Heart right ventricle (tissue), 16 donors: ENCODE measurements at places on chromosomes 7 and 10. TPM values are rescaled to one million over a fixed set of nuclear protein-coding genes. Genes with fewer than 3 reads are reported as not detected.
A peak's percentile ranks its signal among the peaks of the same experiment; 100 is the strongest.

Gene ATRNL1
- not detected for total RNA-seq

DNA sequence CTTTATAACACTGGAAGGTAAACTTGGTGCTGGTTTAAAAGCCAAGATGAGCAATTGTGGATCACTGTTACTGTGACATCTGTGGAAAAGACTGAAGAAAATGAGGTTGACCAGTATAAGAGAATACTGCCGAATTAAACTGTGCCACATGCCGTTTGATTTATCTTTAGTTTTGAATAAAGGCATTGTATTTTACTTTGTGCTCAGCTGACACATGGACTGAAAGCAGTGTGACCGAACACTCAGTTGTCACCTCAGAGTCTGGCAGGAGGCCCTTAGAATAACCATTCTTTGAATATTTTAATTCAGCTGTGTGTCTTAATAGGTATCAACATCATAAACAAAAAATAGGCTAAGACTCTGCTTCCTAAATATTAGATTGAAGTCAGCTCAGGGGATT lies 133.7 kb upstream of the GJD4 start:
- DNase-seq, result no peak

Gene OR2A42
- not detected for total RNA-seq

DNA sequence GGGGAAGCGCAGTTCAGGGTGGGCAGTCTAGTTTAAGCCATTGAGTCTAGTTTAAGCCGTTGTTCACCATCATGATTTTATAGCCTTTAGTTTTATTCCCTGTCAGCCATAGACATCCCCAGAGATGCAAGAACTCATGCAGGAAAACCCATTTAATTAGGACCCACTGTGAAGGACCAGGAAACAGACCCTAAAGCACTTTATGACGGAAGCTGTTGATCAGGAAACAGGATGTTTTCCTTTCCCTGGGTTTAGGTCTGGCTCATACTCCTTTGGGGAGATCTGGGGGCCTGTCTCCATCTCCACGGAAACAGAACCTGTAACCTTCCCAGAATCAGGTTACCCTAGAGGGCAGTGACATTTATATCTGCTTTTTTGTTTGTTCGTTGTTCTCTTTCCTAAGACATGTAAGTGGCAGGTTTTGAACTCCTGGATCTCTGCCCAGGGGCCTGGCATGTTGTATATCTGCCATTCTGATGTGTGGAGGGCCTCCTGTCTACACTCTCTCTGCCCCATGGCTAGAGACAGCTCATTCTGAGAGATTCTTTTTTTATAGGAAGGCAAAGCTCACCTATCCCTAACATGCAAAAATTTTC lies 657.2 kb upstream of the GALNT17 start:
- DNase-seq, result peak; percentile 33

Gene NYAP1
- total RNA-seq, result 0.39 TPM

Gene BTBD16
- not detected for total RNA-seq

DNA sequence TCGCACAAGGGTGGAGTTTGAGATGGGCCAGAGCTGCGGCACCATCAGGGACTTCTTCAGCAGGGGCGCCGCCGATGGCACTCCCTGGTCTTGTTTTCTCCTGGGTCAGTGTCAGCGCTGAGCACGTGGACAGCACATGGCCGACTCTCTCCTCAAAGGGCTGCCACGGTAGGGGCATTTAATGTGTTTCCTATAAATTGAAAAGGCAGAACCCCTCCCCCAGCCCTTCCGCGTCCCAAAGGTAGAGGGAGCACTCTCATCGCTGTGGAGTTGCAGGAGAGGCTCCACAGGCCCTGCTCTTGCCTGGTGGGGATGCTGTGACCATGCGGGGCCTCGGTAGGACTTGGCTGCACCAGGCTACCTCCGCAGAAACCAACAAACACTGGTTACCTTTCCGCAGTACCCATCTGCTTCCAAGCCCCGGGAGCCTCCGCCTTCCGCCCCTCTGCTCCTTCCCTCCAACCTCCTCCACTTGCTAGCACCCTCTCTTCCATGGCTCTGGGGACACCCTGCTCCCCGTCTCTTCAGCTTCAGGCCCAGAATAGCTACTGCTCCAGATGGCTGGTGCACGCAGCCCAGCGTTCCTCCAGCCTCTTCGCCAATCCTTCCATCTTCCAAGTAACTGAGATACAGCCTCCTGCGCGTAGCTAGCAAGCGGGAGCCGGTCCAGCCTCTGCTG lies 166.3 kb upstream of the ADCY1 start:
- no peak for DNase-seq

GRCh38 chr7:29442146-29442545 lies 121.5 kb upstream of the PRR15 start:
- no peak for DNase-seq

DNA sequence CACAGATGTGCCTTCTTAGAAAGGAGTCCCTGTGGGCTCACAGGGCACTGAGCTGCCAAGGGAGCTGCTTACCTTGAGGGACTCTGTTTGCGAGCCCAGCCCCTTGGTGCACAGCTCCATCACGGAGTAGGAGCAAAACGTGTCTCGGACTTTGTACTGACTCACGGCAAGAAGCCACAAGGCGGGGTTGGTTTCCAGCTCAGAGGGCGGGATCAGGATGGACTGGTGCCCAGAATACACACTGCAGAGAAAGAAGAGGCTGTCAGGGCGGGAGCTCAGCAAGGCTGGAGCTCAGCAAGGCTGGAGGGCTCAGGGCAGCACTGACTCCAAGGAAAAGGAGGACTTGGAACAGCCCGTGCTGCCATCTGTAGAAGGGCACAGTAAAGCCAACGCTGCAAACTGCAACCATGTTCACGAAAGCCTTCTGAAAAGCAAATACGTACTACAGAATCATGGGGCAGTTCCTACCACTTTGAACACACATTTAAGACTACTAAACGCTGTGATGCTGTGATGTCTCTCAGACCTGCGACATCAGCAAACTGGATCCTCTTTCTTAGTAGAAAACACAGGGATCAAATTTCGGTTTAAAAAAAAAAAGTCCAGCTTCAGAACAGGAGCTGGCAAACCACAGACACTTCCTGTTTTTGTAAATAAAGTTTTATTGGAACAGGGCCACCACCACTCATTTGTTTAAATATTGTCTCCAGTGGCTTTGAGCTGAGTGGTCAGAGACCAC lies 194.3 kb downstream of the ZMYND11 start:
- peak; percentile 71 for DNase-seq

DNA sequence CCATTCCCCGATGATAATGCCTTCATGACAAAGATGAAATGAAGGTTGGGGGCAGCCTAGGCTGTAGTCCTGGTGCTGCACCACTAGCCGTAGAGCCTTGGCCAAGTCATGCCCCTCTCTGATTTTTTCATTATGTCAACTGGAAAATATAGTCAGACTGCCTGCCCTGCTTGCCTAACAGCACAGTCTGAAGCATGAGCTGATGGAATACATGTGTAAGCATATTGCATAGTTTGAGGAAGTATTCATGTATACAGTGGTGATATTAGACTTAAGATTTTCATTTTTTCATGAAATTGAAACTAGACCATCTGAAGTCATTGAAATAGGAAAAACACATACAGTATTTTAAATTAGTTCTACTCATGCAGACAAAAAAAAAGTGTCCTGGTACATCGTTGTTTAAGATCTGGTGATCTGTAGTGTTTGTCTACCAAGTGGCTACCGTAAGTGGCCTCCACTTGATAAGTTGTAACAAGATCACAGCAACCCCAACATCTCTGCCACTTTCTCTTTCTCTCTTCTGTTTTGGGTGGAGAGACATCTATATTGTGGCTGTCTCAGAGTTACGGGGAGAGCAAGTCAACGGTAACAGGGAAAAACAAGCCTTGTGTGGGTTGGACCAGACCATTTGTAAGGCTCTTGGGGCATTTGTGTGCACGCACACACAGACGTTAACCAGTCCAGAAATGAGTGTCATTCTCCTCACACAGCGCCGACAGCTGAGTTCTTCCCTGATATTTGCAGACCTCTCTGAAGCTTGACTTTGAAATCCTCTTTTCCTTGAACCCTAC lies 716.6 kb upstream of the GALNT17 start:
- DNase-seq, result no peak

DNA sequence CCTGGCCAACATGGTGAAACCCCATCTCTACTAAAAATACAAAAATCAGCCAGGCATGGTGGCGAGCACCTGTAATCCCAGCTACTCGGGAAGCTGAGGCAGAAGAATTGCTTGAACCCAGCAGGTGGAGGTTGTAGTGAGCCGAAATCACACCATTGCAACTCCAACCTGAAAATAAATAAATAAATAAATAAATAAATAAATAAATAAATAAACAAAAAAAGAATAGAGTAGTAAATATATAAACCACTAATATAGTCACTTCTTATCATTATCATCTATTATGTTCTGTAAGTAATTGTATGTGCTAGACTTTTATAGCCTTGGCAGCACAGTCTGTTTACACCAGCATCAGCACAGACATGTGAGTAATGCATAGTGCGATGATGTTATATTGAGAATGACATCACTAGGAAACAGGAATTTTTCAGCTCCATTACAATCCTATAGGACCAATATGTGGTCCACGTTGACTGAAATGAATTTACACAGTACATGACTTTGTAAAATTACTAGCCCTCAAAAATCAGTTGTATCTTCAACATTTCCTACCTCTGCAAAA lies 385.4 kb upstream of the ANKRD30A start:
- DNase-seq, result no peak

Gene LRRC17
- total RNA-seq, result 3.1 TPM

- DNase-seq, result peak; percentile 86
These were observed 44.6 kb upstream of the DLG5 start for GRCh38 chr10:77970869-77971803.
